ENCODE measurements at places on chromosomes 12 and 14.
A peak's percentile ranks its signal among the peaks of the same experiment; 100 is the strongest.

- DNase-seq: no peak
These were observed 163.4 kb downstream of the SAMD4A start for GRCh38 chr14:54730156-54730961.

- DNase-seq: no peak
These were observed 65.7 kb downstream of the PRMT8 start for GRCh38 chr12:3556716-3557115.

GRCh38 chr14:22837114-22837749 is 847 bp downstream of the MMP14 start:
- DNase-seq: no peak

- DNase-seq: no peak
These were observed 155.6 kb downstream of the DYRK2 start for GRCh38 chr12:67804168-67804567.

DNA sequence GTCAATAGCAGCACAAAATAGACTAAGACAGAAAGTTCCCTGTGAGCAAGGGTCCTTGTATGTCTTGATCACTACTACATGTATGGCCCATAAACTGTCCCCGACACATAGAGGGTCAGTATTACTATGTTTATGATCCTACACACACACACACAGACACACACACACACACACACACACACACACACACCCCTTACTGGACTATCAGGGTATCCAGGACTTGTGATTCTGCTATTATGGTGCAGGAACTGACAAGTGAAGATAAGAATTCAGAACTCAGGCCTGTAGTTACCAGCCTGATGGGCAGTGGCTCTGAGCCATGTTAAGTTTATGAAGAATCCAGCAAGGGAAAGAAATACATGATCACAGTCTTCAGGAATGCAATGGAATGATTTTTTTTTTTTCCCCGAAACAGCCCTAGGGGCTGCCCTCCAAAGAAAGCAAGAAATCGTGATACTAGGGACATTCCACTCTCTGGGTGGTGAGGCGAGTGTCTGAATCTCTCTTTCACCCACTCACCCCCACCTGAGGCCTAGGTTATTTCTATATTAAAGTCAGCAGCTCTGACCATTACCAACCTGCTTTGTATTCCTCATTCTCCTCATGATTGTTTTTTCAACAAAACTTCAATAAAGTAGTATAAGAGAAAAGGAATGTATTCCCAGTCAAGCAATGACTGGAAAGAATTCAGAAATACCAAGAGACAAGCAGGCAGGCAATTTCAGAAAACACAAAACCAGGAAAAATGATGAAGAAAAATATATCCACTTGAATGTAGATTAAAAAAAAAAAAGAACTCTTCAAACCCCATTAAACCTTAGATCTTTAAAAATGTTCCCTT is 105.8 kb downstream of the AVPR1A start:
- no peak for DNase-seq

GRCh38 chr12:5582018-5582417 is 150.1 kb downstream of the NTF3 start:
- DNase-seq: no peak

GRCh38 chr12:50400104-50400637 is 514 bp upstream of the LARP4 start:
- DNase-seq: no peak

- DNase-seq: no peak
These were observed 40.7 kb downstream of the MNAT1 start for GRCh38 chr14:60775296-60775695.

DNA sequence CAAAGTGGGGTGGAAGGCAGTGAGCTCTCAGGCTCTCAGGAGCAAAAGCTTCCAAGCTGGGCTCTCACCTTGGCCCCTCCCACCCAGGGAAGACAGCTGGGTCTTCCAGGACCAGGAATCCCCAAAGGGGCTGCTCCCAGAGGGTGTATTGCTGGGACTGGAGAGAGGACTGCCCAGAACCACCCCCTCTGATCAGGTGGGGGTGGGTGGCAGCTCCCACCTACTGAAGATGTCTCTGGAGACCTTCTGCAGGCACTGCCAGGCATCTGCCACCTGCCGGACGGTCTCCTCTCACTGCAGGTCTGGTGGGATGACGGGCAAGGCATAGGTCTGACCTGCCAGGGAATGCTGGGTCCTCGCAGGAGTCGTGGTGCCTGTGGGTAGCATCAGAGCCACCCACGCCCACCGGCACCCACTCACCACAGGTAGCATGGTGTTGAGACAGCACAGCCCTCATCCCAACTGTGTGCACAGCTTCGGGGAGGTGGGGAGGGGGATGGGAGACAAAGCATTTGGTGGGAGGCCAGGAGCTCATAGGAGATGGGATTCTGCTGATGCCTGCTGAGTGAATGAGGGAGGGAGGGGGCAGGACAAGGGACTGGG is 103.2 kb downstream of the SINHCAF start:
- no peak for DNase-seq

DNA sequence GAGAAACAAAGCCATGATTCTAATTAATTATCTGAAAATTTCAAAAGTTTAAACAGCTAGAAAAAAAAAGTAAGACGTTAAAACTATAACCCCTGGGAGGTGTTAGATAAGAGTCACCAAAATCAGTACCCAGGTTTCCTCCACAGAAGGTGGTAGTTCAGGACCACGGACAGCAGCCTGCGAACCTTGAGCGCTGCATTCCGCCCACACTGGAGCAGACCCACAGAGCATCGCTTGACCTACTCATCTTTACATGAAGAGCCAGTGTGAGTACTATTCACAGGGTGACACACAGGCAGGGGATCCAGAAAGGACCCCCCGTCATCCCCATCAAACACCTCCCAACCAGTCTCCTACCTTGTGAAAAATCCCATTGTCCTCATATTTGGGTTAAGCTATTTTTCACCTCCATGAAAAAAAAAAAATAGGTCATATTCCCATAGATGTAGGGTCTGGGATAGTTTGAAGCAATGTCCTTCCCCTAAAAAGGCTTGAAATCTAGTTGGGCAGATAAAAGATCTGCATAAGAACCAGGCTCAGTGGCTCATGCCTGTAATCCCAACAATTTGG is 8.8 kb upstream of the CHGA start:
- DNase-seq: no peak

DNA sequence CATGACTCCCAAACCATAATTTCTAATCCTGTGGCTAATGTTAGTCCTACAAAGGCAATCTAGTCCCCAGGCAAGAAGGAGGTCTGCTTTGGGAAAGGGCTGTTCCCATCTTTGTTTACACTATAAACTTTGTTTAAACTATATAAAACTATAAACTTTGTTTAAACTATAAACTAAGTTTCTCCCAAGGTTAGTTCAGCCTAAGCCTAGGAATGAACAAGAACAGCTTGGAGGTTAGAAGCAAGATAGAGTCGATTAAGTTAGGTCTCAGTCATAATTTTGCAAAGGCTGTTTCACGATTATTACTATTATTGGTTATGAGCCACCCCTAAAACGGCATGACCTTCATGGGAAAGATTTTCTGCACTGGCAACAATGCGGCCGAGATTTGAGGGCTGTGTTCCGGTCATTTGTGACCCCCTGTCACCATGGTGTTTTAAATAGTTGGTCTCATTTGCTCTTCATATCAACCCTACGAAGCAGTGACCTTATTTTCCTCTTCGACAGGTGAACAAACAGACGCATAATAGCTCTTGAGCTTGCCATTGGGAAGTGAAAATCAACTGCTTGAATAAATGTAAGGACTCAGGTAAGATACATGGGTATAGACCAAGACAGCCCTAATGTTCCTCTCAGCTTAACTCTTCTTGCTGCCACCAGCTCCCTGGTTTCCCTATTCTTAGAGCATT is 322.6 kb upstream of the TMEM132C start:
- DNase-seq: no peak

DNA sequence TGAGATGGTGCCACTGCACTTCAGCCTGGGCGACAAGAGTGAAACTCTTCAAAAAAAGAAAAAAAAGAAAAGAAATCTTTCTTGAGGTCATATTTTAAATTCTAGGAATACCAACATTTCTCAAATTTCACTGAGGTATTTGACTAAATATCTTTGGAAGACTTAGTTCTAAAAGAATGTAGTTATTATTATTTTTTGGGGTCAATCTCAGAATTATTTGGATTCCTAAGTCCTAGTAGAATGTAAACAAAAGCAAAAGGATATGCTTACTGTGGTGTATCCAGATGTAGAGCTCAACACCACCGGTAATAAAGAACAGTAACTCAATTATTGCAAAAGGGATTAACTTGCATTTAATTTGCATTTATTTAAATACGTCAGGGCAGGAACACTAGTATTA is 25.0 kb downstream of the PRICKLE1 start:
- DNase-seq: no peak

DNA sequence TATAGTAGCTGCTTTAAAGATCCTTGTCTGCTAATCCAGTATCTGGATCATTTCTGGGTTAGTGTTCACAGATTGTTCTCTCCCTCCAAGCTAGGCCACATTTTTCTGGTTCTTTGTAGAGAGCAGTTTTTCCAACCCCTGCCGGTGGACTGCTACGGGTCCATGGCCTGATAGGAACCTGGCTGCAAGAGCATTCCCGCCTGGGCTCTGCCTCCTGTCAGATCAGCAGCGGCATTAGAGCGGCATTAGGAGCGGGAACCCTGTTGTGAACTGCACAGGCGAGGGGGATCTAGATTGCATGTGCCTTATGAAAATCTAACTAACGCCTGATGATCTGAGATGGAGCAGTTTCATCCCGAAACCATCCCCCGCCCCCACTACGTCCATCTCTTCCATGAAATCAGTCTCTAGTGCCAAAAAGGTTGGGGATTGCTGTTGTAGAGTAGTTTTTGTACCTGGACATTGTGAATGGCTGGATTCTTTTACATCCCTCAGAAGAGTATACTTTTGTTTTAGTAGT is 50.4 kb downstream of the MYRFL start:
- DNase-seq: peak; percentile 78

GRCh38 chr14:76088771-76089571 is 62.8 kb upstream of the GPATCH2L start:
- DNase-seq: peak; percentile 46

- no peak for DNase-seq
These were observed 80.4 kb downstream of the LIN7A start for GRCh38 chr12:80857311-80857710.

DNA sequence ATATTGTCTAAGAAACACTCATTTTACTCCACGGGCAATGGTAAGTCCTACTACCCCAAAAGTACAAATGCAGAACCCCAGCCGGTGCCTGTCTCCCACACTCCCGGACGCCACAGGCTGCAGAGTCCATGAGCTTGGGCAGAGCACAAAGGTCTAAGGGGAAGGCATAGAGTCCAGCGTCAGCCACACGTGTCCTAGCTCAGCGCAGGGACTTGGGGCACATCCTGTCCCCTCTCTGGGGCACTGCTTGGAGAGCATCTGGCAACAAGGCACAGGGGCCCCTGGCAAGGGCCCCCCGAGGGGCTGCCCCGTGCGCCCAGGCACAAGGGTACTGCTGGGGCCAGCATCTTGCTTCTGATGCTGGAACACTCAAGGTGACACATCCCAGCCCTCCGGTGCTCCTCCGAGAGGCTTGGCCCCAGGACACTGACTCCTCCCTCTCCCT is 58.4 kb downstream of the BCL11B start:
- no peak for DNase-seq

- DNase-seq: peak; percentile 74
These were observed 65.9 kb downstream of the DCAF5 start for GRCh38 chr14:69087061-69087461.

GRCh38 chr12:68481181-68481941 is 129.3 kb upstream of the RAP1B start:
- no peak for DNase-seq

- no peak for DNase-seq
These were observed 54.3 kb upstream of the SRSF5 start for GRCh38 chr14:69712599-69713088.

- DNase-seq: no peak
These were observed 10.9 kb downstream of the RXYLT1 start for GRCh38 chr12:63790608-63790945.

DNA sequence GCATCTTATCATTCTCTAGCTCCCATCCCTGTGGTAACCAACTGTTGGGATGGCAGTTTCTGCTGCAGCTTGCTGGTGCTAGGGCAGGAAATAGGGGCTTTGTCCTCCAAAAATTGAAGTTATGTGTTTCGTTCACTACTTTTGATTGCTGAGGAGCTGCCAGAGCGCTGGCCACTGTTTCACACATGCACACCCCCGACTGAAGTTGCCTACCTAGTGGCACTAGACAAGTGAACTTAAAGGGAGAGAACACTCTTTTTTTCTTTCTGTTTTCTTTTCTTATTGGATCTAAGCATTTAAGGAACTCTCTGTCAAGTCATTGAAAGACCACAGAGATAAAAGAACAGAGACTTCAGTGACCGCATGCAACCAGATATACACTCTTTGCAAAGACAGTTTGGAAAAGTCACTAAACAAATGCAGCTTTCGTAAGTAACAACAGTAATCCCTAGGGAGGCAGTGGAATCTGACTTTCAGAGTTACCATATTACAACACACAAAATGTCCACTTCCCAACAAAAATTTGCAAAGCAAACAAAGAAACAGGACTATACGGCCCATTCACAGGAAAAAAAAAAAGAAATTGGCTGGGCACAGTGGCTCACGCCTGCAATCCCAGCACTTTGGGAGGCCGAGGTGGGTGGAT is 12.0 kb downstream of the TFCP2 start:
- no peak for DNase-seq

GRCh38 chr12:100758083-100758482 is 36.5 kb upstream of the ANO4 start:
- peak; percentile 17 for DNase-seq

DNA sequence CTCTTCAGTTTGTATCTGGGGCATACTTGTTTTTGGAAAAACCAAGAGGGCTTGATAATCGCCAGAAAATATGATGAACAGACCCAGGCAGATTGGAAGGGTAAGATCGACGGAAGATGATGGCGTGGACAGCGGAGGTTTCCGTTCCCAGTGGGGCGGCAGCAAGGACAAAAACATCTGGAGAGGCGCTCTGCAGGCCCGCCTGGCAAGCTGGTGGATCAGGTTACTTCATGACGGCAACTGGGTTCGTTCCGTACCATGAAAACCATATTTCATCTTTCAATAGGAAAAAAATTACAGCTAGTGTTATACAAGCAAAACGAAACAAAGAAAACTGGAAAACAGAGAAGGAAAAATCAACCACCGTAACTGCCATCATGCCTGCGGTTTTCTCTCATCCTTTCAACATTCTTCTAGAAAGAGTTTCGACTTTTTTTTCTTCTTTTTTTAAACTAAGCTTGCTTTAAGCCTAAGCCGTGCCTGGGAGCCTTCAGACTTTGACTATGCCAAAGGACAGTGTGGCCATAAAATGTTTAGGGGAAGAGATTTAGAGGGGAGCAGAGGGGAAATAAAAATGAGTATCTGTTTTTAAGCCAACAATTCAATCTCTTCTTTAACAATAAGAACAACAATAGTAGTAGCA is 210.5 kb downstream of the FOXN3 start:
- DNase-seq: no peak

- DNase-seq: no peak
These were observed 93.8 kb downstream of the PTPRB start for GRCh38 chr12:70543444-70543843.

DNA sequence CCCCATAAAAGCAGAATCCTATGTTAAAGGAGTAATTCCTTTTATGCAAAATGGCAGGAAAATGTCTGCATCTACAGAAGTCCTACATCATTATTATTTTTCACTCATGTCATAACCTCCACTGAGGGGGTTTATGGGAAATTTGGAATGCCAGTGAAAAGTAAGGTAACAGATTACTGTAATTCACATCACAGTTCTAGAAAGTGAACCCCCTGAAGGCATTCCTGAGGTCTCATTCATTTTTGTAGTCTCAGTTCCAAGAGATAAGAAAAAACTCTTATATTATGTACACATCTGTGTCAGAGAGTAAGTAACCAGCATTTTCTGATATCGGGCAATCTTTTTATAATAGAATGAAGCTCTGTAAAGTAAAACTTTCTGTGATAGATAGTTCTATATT is 28.8 kb upstream of the BCAT1 start:
- no peak for DNase-seq

All from cerebellar cortex (tissue), 1 donor.